ENCODE measurements at places on chromosomes 2 and 18. TPM values are rescaled to one million over a fixed set of nuclear protein-coding genes. Genes with fewer than 3 reads are reported as not detected.

CCL20 gene
- 5.7 TPM for total RNA-seq

TSPYL6 gene
- not detected for total RNA-seq

SLC8A1 gene
- 0.23 TPM for total RNA-seq

TMEM18 gene
- total RNA-seq: 26.9 TPM

REG3A gene
- total RNA-seq: not detected

Measured in activated CD8-positive, alpha-beta memory T cell treated with anti-CD3 and anti-CD28 coated beads for 36 hours (primary cell).